ENCODE measurements at places on chromosomes 1 and 21. TPM values are rescaled to one million over a fixed set of nuclear protein-coding genes. Genes with fewer than 3 reads are reported as not detected.

TSPAN1 gene
- 229 TPM for total RNA-seq

CHIA gene
- not detected for total RNA-seq

ECM1 gene
- 11.6 TPM for total RNA-seq

SAMD13 gene
- 3.3 TPM for total RNA-seq

RAB7B gene
- total RNA-seq: 0.47 TPM

EPHA8 gene
- total RNA-seq: not detected

LEPROT gene
- 42.2 TPM for total RNA-seq

NCF2 gene
- 9.2 TPM for total RNA-seq

ACKR1 gene
- total RNA-seq: 23.3 TPM

TNFRSF8 gene
- not detected for total RNA-seq

DEPDC1 gene
- 1.1 TPM for total RNA-seq

AKR7A3 gene
- 348 TPM for total RNA-seq

CRYAA gene
- not detected for total RNA-seq

S100A5 gene
- total RNA-seq: not detected

CACNA1S gene
- total RNA-seq: not detected

ERVH48-1 gene
- not detected for total RNA-seq

ALG14 gene
- total RNA-seq: not detected

YIPF1 gene
- total RNA-seq: 35.9 TPM

RHD gene
- not detected for total RNA-seq

TTLL7 gene
- total RNA-seq: 16.5 TPM

LRRC71 gene
- total RNA-seq: not detected

KIAA1614 gene
- 2.5 TPM for total RNA-seq

NEXN gene
- 13.0 TPM for total RNA-seq

SPRR1B gene
- not detected for total RNA-seq

BCL2L15 gene
- 134 TPM for total RNA-seq

ADGRB2 gene
- total RNA-seq: 19.4 TPM

FLG2 gene
- total RNA-seq: 0.13 TPM

DENND2C gene
- 17.3 TPM for total RNA-seq

SYTL1 gene
- total RNA-seq: 37.1 TPM

SLAMF1 gene
- not detected for total RNA-seq

ATP6V1G3 gene
- not detected for total RNA-seq

ASTN1 gene
- not detected for total RNA-seq

SELP gene
- 0.70 TPM for total RNA-seq

ZSCAN20 gene
- total RNA-seq: 8.3 TPM

RNU1-3 gene
- total RNA-seq: under 0.01 TPM

LAPTM5 gene
- total RNA-seq: 77.6 TPM

KCNK2 gene
- total RNA-seq: 0.57 TPM

KCNK1 gene
- total RNA-seq: not detected

TCP10L gene
- 9.9 TPM for total RNA-seq

HUNK gene
- 7.0 TPM for total RNA-seq

PTPRU gene
- 4.8 TPM for total RNA-seq

S100A16 gene
- total RNA-seq: 178 TPM

HTR6 gene
- total RNA-seq: not detected

TMEM35B gene
- total RNA-seq: 18.1 TPM

FMO3 gene
- total RNA-seq: 3.2 TPM

TAF13 gene
- 21.7 TPM for total RNA-seq

FAM177B gene
- 14.9 TPM for total RNA-seq

ASCL5 gene
- total RNA-seq: not detected

ENAH gene
- total RNA-seq: 7.6 TPM

NBPF3 gene
- 13.4 TPM for total RNA-seq

TMEM240 gene
- not detected for total RNA-seq

SPRR1A gene
- total RNA-seq: not detected

NOS1AP gene
- 9.8 TPM for total RNA-seq

TMIGD3 gene
- 6.4 TPM for total RNA-seq

INSRR gene
- total RNA-seq: not detected

OVAAL gene
- not detected for total RNA-seq

MFAP2 gene
- 8.4 TPM for total RNA-seq

DSCAM gene
- 0.19 TPM for total RNA-seq

NIBAN1 gene
- total RNA-seq: 10.1 TPM

All from Peyer's patch (tissue), 4 donors.